Activated naive CD4-positive, alpha-beta T cell treated with anti-CD3 and anti-CD28 coated beads for 36 hours (primary cell): ENCODE measurements at places on chromosomes 7 and 10.

GRCh38 chr10:72298592-72299519, 25.1 kb downstream of the DDIT4 start:
- no peak for DNase-seq

GRCh38 chr7:11843113-11843765, 11.2 kb upstream of the THSD7A start:
- DNase-seq: no peak

- DNase-seq: no peak
Measured at GRCh38 chr10:30980951-30981616, 50.6 kb downstream of the ZNF438 start.

DNA sequence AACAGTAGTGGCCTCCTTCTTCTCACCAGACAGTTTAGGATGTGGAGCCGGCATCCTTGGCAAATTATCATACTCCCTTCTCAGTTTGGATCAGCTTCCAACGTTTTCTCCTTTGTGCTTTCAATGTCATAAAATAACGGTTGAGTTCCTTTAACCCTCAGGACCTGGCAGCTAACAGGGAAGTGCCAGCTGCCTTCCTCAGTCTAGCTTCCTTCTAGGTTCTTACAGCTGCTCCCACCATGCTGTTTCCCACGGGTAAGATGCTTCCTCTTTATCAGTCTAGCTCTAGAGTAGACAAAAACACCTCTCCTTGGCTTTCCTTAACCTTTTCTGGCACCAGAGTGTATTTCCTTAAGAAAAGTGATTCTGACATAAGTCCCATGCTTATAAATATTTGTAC, 33.2 kb downstream of the BLVRA start:
- DNase-seq: no peak

DNA sequence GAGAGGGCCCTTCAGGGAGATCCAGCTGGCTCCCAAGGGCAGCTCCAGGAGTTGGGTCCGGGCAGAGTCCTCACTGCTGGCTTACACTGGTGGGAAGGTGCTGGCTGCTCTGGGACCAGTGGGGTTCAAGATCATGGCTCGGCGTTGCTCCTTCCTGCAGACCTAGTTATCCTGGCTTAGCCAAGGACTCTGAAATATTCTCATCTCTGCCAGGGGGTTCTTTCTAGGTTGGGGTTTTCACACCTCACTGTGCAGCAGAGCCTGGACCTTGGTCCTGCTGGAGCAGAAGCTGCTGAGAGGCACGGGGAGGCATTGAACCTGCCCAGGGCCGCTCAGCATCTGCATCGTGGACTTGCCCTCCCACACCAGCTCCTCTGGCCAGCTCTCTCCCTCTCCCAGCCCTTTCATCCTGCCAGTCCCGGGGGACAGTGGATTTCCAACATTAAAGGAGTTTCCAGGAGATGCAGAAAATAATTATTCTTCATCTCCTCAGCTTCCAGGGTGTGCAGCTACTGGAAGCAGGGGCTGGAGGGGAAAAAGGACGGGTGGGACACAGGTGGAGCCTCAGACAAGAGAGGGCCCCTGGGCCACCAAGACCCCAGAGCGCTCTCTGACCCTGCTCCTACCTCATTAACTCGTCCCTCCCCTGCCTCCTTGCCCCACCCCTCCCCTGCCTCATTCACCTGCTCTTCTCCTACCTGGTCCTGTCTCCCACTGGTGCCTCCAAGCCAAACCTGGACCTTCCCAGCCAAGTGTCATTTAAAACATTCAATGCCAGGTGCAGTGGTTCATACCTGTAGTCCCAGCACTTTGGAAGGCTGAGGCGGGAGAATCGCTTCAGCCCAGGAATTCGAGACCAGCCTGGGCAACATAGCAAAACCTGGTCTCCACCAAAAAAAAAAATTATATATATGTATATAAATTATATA, 42.5 kb downstream of the JAKMIP3 start:
- no peak for DNase-seq

- no peak for DNase-seq
Measured at GRCh38 chr7:137978464-137979237, 23.2 kb downstream of the CREB3L2 start.

DNA sequence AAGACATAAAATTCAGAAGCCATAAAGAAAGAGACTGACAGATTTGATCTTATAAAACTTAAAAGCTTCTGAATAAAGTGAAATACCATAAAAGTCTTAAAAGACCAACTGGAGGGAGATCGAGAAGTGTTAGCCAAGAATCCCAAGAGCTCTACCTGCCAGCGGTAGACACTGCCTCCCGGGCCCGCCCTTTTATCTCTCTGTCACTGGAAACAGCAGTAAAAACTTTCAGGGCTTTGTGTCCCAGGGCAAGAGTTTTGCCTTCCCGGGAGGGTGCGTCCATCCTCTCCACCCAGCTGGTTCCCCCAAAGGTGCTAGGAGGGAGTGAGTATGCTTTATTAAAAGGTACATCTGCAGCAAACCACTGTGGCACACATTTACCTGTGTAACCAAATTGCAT, 5.8 kb downstream of the PLA2G12B start:
- DNase-seq: no peak

GRCh38 chr10:5840314-5841307, 27.4 kb upstream of the GDI2 start:
- no peak for DNase-seq

DNA sequence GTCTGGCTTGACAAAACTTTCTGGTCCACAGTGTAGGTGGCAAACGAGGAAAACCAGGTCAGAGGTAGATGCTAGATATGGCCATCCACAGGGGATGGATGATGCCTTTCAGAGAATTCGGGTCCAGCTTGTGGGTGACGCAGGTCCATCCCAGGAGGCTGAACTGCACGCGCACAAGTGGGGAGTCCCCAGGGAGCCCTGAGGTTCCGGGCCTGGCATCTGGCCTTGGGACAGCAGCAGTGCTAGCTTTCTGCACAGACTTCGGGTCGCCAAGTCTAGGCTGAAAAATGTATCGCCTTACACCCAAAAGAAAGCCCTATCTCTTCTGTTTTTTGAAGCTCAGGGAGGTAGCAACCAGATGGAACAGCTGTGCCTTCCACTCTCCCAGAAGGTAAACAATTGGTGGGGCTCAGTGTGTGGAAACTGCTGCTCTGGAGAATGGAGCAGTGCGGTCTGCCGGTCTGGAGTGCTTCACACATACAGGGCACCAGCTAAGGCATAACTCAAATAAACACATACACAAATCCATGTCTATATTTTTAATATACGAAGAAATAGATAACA, 119.3 kb upstream of the ACBD5 start:
- DNase-seq: no peak

DNA sequence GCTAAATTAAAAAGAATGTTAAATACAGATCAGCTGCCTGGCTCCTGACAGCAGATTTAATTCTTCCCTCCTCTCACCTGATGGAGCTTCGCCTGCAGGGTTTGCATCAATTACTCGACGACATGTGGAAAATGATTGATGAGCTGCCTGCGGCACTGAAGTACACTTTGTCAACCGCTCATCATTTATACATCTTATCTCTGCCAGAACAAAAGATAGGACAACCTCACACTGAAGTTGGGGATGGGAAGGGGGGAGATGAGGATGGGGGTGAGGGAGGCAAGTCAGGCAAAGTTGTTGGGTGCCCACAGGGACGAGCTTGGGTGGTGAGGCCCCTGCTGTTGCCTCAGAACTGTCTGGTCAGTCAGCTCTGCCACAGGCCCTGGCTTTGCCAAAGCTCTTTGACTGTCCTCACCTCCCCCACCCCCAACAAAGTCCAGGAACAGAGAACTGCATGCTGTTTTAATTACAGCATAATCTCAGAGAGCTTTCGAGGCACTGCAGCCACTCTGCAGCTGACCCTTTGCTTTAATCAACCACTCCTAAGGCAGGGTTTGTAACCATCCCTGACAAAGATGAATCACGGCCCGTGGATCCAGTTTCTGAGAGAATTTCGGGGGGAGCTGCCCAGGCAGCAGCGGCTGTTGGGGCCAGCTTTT, 702.3 kb downstream of the LRMDA start:
- DNase-seq: no peak
